ENCODE measurements at places on chromosomes 11 and 22. TPM values are rescaled to one million over a fixed set of nuclear protein-coding genes. Genes with fewer than 3 reads are reported as not detected.

The MUC2 gene
- total RNA-seq = not detected

The TBX10 gene
- total RNA-seq = not detected

The E2F8 gene
- total RNA-seq = 7.7 TPM

The GRIA4 gene
- total RNA-seq = 1.2 TPM

The SHISAL1 gene
- 8.7 TPM for total RNA-seq

The EPS8L2 gene
- total RNA-seq = 1.8 TPM

The PARVG gene
- total RNA-seq = 9.5 TPM
